ENCODE measurements at places on chromosomes 6 and 20.

DNA sequence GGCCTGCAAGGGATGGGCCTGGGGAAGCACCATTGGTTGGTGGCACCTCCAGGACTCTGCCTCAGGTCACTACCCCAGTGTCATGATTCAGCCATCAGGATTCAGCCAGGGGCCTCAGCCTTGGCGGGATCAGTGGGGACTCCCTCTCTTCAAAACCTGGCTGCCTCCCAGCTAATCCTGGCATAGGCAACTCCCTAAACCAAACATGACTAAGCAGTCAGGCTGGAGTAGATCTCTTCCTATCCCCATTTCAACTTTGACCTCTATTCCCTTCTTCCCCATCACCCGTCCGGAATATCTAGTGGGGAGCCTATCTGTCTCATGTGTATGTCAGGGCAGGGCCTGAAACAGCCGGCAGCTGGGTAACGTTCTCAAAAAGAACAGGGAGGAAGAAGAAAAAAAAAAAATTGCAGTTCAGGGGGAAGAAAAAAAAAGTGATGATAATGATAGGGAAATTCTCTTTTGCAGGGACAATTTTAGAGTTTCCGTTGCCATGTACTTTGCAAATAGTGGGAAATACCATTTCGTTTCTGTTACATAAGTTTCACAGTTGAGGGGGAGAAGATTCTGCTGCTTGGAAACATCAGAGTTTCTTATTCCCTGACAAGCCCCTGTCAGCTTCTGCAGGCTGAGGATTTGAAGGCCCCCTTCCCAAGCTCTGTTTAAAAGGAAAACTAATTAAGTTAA lies 4.1 kb upstream of the PREX1 start:
- no peak for DNase-seq

DNA sequence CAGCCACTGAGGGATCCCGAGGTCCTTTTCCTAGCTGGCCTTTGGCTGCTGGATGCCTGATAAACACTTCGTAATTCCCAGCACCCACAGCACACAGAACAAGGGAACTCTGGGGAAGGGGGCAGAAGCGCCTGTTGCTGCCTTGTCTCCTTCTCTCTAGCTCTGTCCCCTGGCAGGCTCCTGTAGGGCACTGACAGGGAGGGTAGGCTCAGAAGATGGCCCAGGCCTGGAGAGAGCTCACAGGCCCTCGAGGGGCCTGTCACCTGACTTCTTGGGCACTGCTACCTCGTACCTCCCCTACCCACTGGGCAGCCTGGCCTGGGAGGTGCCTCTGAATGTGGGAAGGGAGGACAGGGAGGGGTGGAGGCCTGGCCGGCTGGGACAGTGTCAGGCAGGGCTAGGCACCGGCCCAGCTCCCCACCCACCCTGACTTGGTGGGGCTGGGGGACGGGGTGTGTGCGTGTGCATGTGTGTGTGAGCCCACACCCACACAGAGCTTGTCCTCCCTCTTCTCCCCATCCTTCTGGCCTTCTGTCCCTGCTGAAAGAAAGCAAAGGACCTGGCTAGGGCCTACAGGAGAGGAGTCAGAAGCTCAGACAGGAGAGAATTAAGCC lies 18.1 kb downstream of the C6orf132 start:
- no peak for DNase-seq

DNA sequence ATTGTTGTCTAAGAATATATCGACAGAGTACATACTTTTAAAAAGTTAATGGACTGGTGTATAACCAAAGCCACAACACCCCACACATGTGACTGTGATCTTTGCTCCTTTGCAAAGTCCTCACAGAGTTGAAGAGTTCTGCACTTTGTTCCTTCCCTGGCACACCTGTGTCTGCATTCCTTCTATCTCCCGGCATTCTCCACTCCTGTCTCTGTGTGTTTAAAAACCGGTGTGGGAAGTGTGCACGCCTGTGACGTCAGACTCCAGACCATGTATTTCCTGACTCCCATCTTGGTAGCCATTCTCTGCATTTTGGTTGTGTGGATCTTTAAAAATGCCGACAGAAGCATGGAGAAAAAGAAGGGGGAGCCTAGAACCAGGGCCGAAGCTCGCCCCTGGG lies at the start of gene IYD:
TSS of gene IYD (plus strand) at position 251 of the 400 bp plus-strand sequence. CDS start at position 271, 20 bp downstream.
- no peak for DNase-seq

GRCh38 chr6:84329077-84329476 lies 101.6 kb upstream of the CEP162 start:
- no peak for DNase-seq

- no peak for DNase-seq
Observed at GRCh38 chr20:37823296-37823980, 79.5 kb upstream of the VSTM2L start.

All from stimulated activated CD4-positive, alpha-beta T cell treated with anti-CD3 and anti-CD28 coated beads, Interleukin-1b, Interleukin-23, amount 100 ng/mL, for 48 hours (primary cell).